Esophagus squamous epithelium (tissue), 5 donors: ENCODE measurements at places on chromosomes 7 and 10. TPM values are rescaled to one million over a fixed set of nuclear protein-coding genes. Genes with fewer than 3 reads are reported as not detected.

The TMEM130 gene
- 0.12 TPM for total RNA-seq

The AKR1B15 gene
- total RNA-seq, result 6.8 TPM

The TAS2R3 gene
- 2.7 TPM for total RNA-seq

The CRHR2 gene
- total RNA-seq, result 0.09 TPM

The OPN1SW gene
- not detected for total RNA-seq

The PSAP gene
- total RNA-seq, result 280 TPM

The WNT2 gene
- total RNA-seq, result not detected
